ENCODE measurements at places on chromosomes 1 and 21. TPM values are rescaled to one million over a fixed set of nuclear protein-coding genes. Genes with fewer than 3 reads are reported as not detected.

ODF2L gene
- 16.5 TPM for polyA plus RNA-seq

MMP23B gene
- polyA plus RNA-seq = 14.1 TPM

MMEL1 gene
- polyA plus RNA-seq = 8.4 TPM

DNA sequence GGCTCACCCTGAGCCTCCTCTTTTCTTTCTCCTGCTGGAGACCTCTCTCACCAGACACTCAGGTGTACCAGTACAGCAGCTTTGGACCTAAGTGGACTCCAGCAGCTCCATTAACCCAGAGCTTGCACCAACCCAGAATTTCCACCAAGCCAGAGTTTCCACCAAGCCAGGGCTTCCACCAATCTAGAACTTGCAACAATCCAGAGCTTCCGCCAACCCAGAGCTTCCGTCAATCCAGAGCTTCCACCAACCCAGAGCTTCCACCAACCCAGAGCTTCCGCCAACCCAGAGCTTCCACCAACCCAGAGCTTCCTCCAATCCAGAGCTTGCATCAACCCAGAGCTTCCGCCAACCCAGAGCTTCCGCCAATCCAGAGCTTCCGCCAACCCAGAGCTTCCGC lies 23.2 kb downstream of the CRYAA start:
- no peak for DNase-seq

DNA sequence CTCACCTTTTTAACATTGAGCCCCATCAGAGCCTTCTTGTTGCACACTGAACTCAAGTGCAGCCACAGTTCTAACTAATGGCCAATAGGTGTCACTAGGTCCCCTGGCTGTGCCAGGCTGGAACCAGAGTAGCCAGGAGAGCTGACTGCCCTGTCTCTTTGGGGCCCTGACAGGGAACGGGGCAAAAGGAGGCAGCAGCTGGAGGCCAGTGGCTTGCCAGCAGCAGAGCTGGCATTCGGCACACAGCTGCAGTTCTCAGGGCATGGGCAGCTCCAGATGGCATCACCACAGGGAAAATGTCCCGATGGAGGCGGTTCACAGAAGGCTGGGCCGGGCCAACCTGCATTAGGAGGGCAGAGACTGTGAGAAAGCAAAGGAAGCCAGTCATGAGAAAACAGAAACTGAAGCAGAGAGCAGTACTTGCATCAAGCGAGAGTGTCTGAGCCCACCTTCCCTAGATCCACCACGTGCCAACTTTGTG lies 188.6 kb downstream of the FCRL5 start:
- peak; percentile 22 for DNase-seq

DNA sequence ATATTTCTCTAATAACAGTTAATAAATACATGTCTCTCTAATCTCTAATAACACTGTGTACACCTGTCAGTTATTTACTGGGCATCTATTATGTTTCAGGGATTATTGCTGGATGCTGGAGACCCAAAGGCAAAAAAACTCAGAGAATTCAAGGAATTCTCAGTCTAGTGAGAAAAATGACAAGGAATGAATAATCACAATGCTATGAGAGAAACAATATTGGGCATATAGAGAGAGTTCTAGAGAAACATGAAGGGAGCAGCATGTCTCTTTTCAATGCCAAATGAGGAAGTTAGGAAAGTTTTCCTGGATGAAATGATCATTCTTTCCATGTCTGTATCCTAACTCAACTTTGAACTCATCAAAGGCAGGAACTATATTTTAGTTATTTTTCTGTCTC lies 82.8 kb downstream of the TNFSF18 start:
- DNase-seq = no peak

DNA sequence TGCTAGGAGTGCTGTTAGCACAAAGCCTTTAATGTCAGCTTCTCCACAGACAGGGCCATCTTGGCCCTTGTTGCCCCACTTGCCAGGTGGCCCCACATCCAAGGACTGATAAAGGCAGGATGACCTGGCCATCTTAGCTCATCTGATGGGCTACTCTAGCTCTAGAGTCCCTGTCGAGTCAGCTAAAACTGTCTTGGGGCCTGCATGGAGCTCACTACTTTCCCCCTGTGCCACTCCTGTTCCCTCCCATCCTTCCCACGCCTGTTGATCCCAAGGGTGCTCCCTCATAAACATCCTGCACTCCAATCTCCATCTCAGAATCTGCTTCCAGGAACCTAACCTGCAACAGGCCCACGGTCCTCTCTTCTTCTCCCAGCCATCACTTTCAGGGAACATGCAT lies 652 bp upstream of the GPX7 start:
- DNase-seq = peak; percentile 10

DNA sequence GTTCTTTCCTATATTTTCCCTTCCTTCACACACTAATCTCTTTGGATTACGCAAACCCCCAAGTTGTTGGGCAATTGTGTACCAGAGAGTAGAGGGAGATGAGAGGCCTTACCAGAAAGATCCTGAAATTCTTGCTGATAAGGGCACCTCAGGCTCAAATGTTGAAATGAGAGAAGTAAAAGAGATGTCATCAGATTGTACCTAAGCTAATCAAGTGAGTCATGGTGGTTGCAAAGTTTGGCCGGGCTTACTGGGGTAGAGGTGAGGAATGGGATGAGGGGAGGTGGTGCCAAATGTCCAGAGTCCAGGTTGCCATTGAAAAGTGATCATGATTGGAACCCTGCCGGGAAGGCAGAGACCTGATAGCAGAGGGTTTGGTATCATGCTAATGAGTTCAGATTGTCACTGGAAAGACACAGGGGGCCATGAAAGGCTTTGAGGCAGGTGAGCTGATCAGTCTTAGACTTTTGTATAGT lies 43.1 kb downstream of the OPTC start:
- no peak for DNase-seq

GRCh38 chr1:53547231-53547790 lies 88.1 kb downstream of the DMRTB1 start:
- no peak for DNase-seq

All from lung (tissue), 17 donors.